ENCODE measurements at places on chromosomes 2 and 18.

DNA sequence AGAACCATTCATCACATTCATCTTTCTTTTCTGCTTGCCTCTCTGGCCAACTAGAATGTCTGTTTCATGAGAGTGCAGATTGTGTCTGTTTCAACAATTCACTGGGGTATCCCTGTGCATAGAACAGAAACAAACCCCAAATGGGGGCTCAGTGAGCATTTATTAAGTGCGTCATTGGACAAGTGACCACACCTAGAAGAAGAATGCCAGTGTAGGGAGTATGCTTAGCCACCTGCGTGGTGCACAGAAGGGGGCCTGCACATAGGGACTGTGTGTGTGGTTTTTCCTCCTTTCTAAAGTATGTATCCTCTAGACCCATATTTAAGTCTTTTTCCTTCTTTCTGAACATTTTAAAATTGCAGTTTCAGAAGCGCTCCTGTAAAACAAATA is 255.9 kb downstream of the AGAP1 start:
- no peak for DNase-seq

GRCh38 chr2:134685967-134686366 is 32.8 kb downstream of the TMEM163 start:
- DNase-seq, result no peak

DNA sequence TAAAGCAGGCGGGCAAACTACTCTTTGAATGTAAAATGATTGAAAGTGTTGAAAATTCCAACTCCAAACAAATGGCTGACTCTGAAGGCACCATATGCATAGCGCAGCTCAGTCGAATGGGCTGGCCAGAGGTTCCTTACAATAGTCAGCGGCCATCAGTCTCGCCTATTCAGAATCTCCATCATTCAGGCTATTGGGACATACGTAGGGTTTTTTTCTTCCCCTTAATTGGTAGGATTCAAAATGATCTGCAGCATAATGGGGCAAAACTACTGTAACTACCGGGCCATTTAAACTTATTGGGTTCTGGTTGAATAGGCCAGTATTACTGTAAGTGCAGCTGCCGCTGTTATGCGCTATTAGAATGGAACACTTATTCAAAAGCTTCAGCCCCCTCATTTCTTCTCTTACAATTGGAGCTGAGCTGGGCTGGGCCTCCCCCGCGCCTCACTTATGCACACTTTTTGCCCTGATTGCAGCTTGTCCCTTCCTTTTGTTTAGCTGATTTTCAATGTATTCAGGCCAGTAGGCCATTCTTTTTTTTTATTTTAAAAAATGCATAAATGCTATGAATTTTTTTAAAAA is 40.4 kb downstream of the SLC9A4 start:
- no peak for DNase-seq

DNA sequence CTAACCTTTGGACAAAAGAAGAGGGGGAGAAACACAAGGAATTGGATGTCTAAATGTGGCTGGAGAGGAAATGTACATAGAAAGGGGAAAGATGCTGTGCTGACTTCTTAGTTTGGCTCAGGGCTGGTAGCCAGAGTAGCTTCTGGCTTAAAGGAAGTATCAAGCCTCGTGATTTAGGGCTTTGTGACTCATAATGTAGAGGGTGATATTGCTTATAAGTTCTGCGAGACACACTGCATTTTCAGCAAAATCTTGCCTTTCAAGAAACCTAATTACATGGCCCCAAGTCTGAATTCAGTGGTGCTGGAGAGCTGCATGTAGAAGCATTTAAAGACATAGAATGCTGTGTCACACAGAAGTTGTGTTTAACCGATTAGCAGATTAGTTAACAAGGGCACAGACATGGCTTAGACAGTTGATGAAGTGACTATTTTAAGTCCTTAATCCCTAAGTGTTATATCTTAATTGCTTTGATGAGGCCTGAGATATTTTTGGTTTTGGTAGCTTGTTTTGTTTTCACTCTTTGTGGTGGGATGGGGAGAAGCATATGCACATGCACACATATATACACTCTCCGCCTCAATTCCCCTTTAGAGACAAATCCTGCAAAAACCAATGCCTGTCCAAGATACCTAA is 66.4 kb downstream of the EPAS1 start:
- DNase-seq, result no peak

DNA sequence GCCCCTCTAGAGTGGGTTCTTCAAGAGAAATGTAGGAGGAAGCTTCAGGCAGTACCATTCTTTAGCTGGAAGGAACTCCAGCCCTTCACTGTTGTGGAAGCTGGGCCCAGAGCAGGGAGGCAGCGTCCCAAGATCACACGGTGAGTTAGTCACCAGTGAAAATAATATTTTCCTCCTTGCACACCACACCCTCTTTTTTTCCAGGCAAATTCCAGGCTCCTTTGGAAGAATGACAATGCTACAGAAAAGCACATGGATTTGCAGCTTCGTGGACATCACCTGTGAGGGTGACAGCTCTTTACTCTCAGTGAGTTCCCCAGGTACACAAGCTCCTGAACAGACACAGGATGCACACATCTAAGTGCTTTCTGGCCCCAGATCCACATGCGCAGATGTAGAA is 157.1 kb downstream of the COL6A3 start:
- DNase-seq, result no peak

GRCh38 chr2:19685731-19686130 is 216.1 kb downstream of the TTC32 start:
- DNase-seq, result no peak

DNA sequence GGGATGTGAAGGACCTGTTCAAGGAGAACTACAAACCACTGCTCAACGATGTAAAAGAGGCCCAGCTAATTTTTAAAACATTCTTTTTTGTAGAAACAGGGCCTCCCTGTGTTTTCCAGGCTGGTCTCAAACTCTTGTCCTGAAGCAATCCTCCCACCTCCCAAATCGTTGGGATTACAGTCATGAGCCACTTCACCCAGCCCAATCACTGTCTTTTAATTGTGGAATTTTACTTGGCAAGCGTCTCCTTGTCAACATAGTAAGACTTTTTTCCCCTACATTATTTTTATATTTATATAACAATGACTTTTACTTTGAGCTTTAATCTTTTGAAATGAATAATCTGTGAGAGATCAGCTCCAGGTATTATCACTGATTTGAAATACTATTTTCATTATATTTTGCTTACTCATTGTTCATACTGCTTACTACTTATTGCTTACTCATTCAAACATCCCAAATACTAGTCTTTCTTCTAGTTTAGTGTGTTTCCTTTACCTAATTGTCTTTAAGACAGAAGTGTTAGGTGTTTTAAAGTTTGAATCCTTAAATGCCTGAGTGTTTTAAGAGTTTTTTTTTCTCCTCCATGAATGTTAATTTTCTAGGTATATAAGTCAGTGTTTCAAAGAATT is 48.9 kb downstream of the PTPN4 start:
- no peak for DNase-seq

DNA sequence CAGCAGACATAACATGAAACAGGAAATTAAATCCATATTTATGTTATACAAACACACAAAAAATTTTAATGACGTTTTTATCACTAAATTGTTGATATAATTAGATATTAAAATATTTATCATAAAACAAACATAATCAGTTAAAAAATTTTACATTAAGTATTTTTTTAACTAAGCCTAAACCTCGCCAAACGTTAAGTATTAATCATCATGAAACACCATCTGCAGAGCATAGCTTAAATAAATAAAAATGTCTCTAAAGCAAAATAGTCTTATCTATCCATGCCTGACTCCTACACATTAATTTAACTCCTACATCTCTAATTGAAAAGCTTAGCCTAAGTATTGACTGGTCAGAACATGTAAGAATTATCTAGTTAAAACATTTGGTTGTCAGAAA is 271.6 kb upstream of the RND3 start:
- DNase-seq, result no peak

GRCh38 chr2:58973811-58974281 is 732.7 kb upstream of the FANCL start:
- no peak for DNase-seq

GRCh38 chr2:47300609-47301276 is 102.2 kb upstream of the MSH2 start:
- DNase-seq, result no peak

DNA sequence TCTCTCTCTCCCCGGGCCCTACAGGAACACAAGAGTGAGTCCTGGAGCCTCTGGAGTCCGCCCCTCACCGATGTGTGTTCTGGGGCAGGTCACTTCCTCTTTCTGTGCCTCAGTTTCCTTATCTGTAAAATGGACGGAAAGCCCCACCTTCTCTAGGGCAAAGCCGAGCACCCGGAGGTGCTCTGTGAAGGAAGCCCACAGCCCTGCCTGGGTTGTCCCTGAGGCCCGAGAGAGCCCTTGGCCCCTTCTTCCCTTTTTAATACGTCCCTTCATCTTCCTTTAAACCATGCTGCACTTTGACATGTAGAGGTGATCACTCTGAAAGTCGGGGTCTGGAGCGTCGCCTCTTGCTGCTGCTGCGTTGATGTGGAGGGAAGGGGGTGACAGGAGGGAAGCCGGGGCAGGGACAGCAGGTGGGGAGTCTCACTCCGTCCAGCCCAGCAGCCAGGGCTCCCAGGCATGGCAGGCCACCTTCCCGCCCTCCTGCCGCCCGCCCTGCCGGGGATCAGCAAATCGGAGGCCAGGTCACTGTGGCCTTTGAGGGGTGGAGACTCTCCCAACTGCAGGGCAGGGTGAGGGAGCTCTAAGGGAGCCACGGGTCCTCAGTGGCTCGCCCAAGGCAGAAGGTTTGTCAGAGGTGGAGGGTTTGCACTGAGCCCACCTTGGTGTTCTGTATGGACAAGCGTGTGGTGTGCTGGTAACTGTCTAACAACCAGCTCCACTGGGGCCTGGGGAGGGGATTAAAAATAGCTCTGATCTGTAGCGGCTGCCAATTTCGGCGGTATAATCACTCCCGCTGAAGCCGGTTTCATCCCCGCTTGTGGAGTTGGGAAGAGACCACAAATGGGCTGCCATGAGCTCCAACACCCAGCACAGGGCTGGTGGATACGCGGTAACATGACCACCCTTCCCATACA is 135.9 kb upstream of the ID2 start:
- DNase-seq, result peak; percentile 33

- DNase-seq, result no peak
Observed at GRCh38 chr2:190149200-190149599, 86.7 kb upstream of the MSTN start.

DNA sequence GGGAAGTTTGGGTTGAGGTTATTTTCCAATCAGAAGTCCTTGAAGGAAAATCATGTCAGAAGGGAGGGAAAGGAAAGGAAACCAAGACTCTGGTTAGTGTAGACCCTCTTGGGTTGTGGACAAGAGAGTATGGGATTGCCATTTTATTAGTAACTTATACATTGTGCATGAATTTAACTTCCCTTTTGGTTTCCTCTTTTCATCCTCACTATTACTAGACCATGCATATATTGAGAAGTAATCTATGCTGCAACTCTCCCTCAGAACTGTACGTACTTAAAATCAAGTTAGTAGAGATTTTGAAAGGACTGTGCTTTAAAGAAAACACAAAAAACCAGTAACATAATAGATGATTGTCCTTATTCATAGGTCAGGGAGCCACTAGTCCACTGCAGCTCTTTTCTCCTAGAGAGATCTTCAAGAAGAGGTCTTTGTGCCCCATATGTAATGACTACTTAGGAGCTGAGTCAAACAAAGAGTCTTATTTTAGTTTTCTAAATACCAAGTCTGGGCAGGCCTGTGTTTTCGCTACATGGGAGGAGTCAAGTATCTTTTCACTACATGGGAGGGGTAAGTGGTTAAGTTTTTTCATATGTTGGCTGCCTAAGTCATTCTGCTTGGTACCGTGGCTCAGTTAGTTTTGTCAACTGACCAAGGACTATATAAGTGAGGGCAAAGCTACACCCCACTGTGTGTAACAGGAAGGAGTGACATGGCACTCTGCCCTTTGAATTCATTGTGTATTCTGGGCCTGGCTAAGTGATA is 25.2 kb upstream of the FAM117B start:
- peak; percentile 56 for DNase-seq

GRCh38 chr2:33058716-33059470 is 112.1 kb downstream of the LTBP1 start:
- no peak for DNase-seq

GRCh38 chr2:30772021-30772705 is 35.1 kb downstream of the CAPN13 start:
- no peak for DNase-seq

DNA sequence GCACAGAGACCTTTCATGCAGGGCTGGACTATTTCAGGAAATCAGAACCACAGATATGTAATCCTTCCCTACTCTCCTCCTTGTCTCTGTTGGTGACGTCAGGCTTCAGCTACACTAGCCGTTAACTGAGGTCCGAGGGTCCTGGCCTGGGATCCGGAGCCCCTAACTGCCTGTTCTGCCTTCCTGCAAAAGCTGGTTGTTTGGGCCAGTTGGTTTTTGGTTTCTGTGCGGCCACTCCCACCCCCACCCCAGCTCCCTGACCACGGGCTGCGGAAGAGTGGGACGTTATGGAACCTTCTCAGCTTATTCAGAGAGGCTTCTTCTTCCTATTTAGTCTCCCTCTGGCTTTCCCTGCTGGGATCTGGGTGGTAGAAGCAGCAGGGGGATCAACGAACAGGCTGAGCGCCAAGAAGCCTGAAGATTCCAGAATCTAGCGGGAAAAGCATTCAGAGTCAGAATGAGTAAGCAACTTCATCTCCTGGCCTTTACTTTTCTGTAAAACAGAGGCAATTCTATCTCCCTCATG is 49.3 kb upstream of the ROCK2 start:
- no peak for DNase-seq

- no peak for DNase-seq
Observed at GRCh38 chr2:150607390-150607811, 119.9 kb upstream of the RND3 start.

DNA sequence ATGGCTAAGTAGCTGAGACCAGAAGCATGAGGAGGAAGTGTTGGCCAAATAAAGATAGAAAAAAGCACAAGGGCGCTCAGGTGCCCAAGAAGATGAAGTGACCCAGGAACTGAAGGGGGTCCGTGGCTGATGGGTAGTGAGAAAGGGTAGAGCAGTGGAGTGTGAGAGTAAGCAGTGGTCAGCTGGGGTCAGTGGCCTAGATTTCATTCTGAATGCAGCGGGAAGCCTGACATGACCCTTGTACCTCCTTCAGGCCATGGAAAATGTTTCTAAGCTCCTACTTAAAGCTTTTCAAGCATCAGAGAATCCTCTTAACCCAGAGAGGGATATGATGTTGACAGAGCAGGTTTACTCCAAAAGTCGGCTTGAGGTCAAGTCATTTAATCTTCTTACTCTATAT is 89.0 kb upstream of the UNC80 start:
- no peak for DNase-seq

GRCh38 chr18:7760967-7761948 is 194.1 kb downstream of the PTPRM start:
- no peak for DNase-seq

- no peak for DNase-seq
Observed at GRCh38 chr18:11050966-11051365, 98.4 kb downstream of the PIEZO2 start.

- DNase-seq, result no peak
Observed at GRCh38 chr2:181896286-181896685, 4.8 kb downstream of the ITPRID2 start.

Data from GM13976 (cell line).